Gastroesophageal sphincter (tissue), 4 donors: ENCODE measurements at places on chromosomes 5 and 9. TPM values are rescaled to one million over a fixed set of nuclear protein-coding genes. Genes with fewer than 3 reads are reported as not detected.

The LECT2 gene
- not detected for total RNA-seq

The GFI1B gene
- not detected for total RNA-seq

The CARTPT gene
- 40.2 TPM for total RNA-seq

- no peak for ATAC-seq
These were observed 147.8 kb upstream of the FOXD4L5 start for GRCh38 chr9:65432722-65433323.

The GRIA1 gene
- total RNA-seq: 1.9 TPM

DNA sequence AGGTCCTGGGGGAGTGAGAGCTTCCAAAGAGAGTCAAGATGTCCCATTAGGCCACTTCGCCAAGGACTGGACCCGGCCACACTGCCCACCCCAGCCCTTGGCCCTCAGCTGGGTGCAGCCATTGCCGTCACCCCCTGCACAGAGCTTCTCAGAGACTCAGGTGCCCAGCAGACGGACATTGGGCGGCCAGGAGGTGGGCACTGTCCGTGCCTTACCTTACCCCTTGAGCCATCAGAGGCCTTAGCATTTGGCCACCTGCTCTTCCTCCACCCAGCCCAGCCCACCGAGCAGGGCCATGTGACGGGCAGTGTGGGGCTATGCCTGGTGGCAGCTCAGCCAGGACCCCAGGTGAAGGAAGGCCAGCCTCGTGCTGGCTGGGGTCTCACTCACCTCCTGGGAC, 3.3 kb upstream of the DNLZ start:
- ATAC-seq: no peak

- no peak for ATAC-seq
These were observed 622.3 kb downstream of the MTRR start for GRCh38 chr5:8491254-8491653.

DNA sequence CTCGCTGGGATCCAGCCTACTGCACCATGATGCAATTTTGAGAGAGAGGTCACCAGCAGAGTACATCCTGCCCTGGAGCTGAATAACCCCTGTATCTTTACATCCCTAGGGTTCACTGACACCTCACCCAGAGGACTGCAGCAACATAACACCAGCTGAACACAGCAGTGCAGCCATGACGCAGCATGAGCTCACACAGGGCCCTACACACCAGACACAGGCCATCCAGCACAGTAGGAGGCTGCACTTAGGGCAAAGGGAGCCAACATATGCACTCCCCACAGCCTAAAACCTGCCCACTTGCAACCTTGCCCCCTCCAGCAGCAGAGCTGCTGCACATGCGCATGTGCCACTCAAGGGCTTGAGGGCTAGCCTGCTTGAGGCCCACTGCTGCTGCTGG, 157.3 kb upstream of the SMARCA2 start:
- no peak for ATAC-seq

GRCh38 chr9:74653410-74654080, 156.4 kb downstream of the RORB start:
- ATAC-seq: no peak

DNA sequence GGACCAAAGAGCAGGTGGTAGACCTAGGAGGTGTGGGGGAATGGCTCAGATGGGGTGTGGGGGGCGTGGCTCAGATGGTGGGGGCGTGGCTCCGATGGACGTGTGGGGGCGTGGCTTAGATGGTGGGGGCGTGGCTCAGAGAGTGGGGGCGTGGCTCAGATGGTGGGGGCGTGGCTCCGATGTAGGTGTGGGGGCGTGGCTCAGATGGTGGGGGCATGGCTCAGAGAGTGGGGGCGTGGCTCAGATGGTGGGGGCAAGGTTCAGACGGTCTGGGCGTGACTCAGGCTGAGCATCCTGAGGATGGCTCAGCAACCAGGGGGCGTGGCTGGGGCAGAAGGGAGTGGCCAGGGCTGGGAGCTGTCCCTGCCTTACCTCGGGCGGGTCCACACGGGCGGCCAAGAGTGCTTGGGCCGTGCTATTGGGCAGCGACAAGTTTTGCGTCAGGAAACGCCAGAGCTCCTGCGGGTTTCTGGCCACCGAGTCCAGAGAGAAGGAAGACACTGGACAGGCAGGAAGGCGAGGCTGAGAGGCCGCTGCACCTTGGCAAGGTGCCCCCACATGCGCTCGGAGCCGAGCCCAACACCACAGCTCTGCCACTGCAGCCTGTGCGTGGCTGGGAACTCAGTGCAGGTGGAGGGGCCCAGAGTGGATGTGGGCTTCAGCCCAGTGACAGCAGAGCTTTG, 5.9 kb downstream of the ABCA2 start:
- peak; percentile 50 for ATAC-seq

The PAX5 gene
- not detected for total RNA-seq

GRCh38 chr9:10005206-10005605, 607.6 kb downstream of the PTPRD start:
- no peak for ATAC-seq

The IL9 gene
- not detected for total RNA-seq

The CYSTM1 gene
- 102 TPM for total RNA-seq

DNA sequence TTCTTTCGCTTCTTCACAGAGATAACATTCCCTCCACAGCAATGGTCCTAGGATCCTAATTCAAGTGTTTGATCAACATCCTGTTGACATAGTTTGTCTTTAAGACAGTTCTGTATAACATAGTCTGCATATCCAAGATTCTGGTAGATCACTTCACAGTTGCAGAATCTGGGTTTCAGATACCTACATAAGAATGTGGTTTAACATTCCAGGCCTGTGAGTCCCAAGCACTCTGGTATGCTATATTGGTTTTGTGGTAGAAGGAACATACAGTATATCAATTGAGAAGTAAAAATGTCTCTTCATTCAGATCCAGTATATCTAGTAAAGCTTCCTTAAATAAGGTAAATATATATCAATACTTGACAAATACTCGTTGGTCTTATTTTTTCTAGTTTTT, 914.2 kb upstream of the CDH6 start:
- no peak for ATAC-seq

The ZNF883 gene
- 0.94 TPM for total RNA-seq

DNA sequence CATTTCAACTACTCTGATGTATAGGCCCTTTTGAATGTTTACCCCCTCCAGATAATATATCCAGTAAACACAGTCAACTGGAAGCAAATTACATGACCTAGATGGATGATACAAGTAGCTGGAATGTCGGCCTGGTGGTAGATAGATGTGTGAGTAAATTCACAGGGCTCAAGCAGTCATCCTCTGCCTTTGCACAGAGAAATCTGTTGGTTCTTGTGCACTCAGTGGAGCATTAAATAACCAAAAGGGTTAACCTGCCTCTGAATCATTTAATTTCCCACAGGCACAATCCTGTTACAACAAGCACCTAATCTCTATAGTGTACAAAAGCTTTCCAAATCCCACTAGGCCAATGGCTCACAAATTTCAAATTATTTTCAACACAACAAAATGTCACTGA, 668.3 kb downstream of the DNAH5 start:
- no peak for ATAC-seq

GRCh38 chr5:94196953-94197352, 421.5 kb downstream of the KIAA0825 start:
- no peak for ATAC-seq

The FAM221B gene
- total RNA-seq: not detected

- no peak for ATAC-seq
These were observed 172.8 kb downstream of the RFK start for GRCh38 chr9:76221423-76221822.

- no peak for ATAC-seq
These were observed 8.4 kb downstream of the PDCL start for GRCh38 chr9:122819791-122820489.

- ATAC-seq: no peak
These were observed 214.3 kb upstream of the IRX4 start for GRCh38 chr5:2096887-2097505.

DNA sequence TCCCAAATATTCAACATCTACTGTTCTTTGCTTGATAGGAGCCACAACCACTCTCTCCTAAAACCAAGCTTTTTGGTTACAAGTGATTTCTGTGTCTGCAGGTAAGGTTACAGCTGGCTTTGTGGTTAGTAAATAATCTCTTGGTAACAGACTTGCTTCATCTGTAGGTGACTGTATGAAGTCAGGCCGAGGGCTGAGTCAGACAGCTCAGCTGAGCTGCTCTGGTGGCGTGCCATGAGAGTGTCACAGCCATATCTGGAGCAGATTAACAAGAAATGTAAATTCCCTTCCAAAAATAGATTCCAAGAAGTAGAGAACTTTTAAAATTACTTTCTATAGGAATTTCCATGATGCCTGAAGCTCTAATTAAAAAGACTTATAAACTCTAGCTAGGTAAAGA, 23.7 kb upstream of the TAS2R1 start:
- no peak for ATAC-seq

DNA sequence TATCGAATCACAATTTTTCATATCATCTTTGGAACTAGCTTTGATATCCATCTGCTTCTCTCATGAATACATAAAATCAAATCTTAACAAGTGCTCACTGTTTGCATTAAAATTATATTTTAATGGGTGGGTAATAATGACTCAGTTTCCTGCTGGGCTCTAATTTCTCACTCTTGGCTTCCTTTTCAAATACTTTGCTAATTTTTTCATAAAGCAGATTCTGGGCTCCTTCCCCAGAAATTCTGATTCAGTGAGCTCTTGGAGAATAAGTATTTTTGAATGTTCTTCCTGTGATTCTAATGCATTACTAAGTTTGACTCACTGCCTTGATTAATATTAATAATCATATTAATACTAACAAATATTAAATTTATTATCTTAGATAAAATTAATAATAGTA, 48.9 kb downstream of the YIPF5 start:
- no peak for ATAC-seq

The UAP1L1 gene
- total RNA-seq: 4.2 TPM

GRCh38 chr9:7608261-7608660, 191.3 kb downstream of the DMAC1 start:
- no peak for ATAC-seq

DNA sequence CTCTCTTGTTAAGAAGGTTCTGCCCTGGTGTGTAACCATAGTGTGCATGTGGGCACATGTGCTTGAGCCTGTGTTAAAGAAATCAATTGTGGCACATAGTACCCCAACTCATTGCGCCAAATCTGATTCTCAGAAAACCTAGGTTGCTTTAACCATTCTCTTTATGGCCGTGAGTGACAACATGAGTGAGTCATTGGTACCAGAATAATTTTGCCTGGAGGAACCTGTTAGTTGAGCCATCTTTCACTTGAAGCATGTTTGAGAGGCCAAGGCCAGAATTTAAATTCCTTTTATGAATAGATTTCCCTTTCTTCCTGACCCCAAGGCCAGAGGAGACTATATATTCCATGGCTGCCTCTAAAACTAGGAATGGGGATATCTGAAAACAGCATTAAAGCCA, 35.2 kb upstream of the SLC36A2 start:
- ATAC-seq: no peak

The RGS7BP gene
- total RNA-seq: 4.0 TPM

The ENTPD2 gene
- total RNA-seq: 1.6 TPM

GRCh38 chr5:54678737-54679136, 161.2 kb downstream of the SNX18 start:
- ATAC-seq: no peak

- peak; percentile 73 for ATAC-seq
These were observed 49.4 kb downstream of the MEF2C start for GRCh38 chr5:88833371-88834130.

DNA sequence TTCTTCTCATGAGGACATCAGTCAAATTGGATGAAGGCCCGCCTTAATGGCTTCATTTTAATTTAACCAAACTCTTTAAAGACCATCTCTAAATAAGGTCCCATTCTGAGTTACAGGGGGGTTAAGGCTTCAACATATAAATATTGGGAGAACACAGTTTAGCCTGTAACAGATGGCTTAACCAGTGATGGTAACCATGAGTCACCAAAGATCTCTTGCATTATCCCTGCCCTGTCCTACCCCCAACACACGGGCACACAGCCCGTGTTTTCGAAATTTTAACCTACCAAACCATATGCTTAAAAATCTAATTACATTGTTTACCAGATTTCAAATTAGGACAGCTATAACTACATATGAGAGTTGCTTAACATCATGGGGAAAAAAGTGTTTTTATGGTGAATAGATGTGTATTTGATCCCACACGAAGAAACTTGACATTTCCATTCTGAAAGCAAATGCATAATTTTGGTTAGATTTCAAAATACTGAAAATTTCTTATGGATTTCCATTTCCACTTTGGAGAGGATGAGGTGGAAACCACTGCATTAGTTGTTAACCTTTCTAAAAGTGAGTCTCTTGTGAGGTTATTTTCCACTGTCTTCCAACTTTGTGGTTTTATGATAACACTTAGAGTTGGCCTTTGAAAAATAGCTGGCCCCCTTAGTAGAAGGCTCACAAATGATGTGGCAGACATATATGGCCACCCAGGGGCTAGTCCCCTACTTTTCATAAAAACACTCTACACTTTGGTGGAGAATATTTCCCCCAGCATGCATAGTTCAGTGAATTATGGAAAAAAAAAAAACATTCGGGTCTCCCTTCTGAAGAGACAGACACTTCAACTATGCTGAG, 849.3 kb downstream of the TLE1 start:
- ATAC-seq: no peak

The TMEM171 gene
- total RNA-seq: not detected

The EDIL3 gene
- 26.9 TPM for total RNA-seq

The ALDH1A1 gene
- total RNA-seq: 97.4 TPM

DNA sequence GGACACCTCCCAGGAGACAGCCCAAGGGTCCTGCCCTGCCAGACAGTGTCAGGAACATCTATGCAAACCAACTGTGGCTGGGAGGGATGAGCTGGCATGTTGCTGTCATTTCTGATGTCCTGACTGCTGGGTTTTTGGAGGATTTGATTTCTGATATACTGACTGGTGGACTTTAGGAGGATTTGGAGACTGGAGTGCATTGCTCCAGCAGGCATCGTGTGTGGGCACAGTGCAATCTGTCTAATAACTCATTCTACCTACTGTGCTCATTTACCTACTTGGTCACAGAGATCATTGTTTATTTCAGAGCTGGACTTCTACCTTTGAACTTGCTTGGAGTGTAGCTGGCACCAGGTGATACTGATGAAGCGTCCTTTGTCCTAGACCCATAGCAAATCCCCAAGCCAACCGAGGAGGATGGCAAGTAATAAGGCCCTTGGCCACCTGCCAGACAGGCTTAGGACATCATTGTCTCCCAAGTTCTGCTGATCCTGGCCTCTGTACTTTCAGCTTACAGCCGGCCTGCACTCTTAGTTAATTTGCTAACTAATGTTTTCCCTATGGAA, 124.3 kb upstream of the ICE1 start:
- ATAC-seq: no peak

DNA sequence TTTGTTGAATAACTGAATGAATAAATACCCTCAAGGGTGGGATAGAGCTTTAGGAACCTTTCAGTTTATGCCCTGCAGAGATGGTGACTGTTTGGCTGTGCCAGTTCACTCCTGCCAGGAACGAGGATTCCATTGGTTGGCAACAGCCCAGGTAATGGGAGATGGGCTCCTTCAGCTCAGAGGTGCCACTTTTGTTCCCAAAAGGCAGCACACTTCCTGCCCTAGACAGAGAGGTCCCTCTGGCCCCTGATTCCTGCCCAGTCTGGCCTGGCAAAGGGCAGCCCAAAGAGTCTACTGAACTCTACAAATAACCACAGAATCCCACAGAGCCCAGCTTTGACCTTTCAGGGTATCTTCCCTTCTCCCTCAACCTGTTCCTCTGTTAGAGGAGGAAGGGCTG, 1.6 kb downstream of the C9orf152 start:
- ATAC-seq: no peak

The TAF11L3 gene
- not detected for total RNA-seq

GRCh38 chr5:35830587-35830986, 26.1 kb upstream of the IL7R start:
- no peak for ATAC-seq
